Neural progenitor cell (in vitro differentiated cells): ENCODE measurements at places on chromosomes 6 and 20. TPM values are rescaled to one million over a fixed set of nuclear protein-coding genes. Genes with fewer than 3 reads are reported as not detected.

GRCh38 chr6:47810885-47811284 is 29.1 kb downstream of the OPN5 start:
- no peaks in the 10 kb centered on the region for H3K27me3 ChIP-seq
- no peak overlapping the region for H3K4me3 ChIP-seq
- no peaks in the 10 kb centered on the region for H3K36me3 ChIP-seq

DNA sequence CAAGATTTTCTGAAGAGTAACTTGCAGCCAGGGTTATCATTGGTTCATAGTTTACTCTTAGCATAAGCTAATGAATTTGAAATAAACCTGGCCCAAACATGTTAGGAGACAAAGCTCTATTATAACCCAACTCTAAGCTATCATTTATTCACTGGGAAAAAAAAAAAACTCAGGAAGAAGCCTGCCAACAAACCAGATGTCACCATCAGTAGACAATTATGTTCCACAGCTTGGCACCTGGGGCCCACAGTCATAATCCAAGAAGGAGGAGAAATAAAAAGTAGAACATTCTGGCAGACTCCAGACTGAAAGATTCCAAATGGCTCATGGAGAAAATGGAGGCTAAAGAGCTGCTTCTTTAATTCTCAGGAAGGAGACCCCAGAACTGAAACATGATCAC is 100.0 kb upstream of the CNR1 start:
- no peak overlapping the region for H3K4me3 ChIP-seq
- DNase-seq, result no peak
- H3K27ac ChIP-seq, result no peak overlapping the region
- no peaks in the 10 kb centered on the region for H3K36me3 ChIP-seq
- peaks cover 6% of the 10 kb centered on the region for H3K4me1 ChIP-seq

DNA sequence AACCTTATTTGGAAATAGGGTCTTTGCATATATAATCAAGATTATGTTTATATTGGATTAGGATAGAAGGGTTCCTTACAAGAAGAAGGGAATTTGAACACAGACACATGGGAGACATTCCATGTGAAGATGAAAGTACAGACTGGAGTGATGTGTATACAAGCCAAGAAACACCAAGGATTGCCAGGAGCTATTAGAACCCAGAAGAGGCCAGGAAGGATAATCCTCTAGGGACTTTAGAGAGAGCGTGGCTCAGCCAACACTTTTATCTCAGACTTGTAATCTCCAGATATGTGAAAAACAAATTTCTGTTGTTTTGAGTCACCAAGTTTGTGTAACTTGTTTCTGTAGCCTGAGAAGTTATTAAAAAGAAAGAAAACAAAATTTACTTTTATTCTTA is 1173.9 kb upstream of the CITED2 start:
- H3K36me3 ChIP-seq, result no peaks in the 10 kb centered on the region
- DNase-seq, result no peak
- H3K4me1 ChIP-seq, result no peaks in the 10 kb centered on the region
- no peak overlapping the region for H3K4me3 ChIP-seq

CDSN gene
- total RNA-seq, result not detected in 2 replicates

DNA sequence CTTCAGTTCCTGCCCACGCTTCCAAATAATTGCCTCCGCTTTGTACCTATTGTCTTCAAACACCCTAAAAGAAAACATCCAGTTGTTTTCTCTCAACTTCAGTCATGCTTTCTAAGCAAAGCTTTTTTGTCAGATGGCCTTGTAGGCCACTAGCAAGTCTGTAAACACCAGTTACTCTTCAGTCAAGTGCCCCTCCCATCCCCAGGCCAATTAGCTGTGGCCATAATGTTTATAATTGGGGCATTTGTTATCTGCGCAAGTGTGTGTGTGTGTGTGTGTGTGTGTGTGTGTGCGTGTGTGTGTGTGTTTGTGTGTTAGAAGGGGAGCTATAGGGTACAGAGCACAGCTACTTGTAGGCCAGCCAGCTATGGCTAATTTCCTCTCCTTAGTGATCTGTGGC is 272.4 kb upstream of the MARCKS start:
- H3K4me3 ChIP-seq, result no peak overlapping the region
- no peaks in the 10 kb centered on the region for H3K36me3 ChIP-seq
- peaks cover 46% of the 10 kb centered on the region for H3K4me1 ChIP-seq

PDE7B gene
- total RNA-seq, result 0.04 and 0.12 TPM in 2 replicates

- no peak for DNase-seq
- H3K27ac ChIP-seq, result no peak overlapping the region
- H3K27me3 ChIP-seq, result no peaks in the 10 kb centered on the region
- H3K36me3 ChIP-seq, result no peaks in the 10 kb centered on the region
- no peak overlapping the region for H3K4me3 ChIP-seq
- H3K4me1 ChIP-seq, result no peaks in the 10 kb centered on the region
These were observed 7.8 kb downstream of the IP6K3 start for GRCh38 chr6:33738879-33739278.

SIRPB1 gene
- total RNA-seq, result 0.62 TPM in 1 of 2 replicates, not detected in the other

GRCh38 chr6:118621799-118622470 is 29.5 kb downstream of the CEP85L start:
- no peaks in the 10 kb centered on the region for H3K4me1 ChIP-seq
- H3K27me3 ChIP-seq, result no peaks in the 10 kb centered on the region
- no peak overlapping the region for H3K4me3 ChIP-seq
- no peaks in the 10 kb centered on the region for H3K36me3 ChIP-seq
- H3K27ac ChIP-seq, result no peak overlapping the region
- DNase-seq, result no peak

RNF144B gene
- 0.15 and 0.75 TPM in 2 replicates for total RNA-seq

DNA sequence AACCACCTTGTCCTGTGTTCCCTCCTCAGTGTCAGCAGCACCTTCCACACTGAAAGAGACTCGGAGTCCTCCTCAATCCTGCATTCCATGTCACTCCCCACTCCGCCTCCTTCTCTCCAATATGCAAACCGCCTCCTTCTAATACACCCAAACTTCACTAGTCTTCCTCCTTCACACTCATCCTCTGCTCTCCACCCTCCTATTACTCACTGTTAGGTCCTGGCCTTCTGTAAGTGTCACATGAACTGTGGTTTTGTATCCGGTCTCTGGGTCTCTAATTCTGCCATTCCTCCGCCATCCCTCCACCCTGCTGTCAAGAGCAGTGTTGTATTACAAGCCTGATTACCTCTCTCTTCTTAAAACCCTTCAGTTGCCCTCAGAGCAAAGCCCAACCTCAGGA is 200.5 kb upstream of the CDYL start:
- no peak overlapping the region for H3K4me3 ChIP-seq
- H3K27me3 ChIP-seq, result no peaks in the 10 kb centered on the region
- H3K36me3 ChIP-seq, result no peaks in the 10 kb centered on the region

POM121L2 gene
- total RNA-seq, result not detected in 2 replicates

DNA sequence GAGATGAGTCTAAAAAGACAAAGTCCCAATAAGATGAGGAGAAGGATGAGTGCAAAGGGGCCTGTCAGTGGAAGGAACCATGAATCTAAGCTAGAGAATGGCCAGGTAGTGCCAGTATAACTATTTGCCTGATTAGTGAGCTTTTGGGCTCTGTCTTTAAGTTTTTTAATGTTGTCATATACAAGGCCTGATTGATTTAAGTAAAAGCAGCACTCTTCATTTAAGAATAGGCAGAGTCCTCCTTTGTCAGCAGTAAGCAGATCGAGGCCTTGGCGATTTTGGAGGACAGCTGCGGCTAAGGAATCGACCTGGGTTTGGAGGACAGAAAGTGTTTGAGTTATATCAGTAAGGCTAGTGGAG is 753.4 kb upstream of the ADGRB3 start:
- H3K36me3 ChIP-seq, result no peaks in the 10 kb centered on the region
- H3K4me3 ChIP-seq, result no peak overlapping the region
- H3K27ac ChIP-seq, result no peak overlapping the region
- H3K27me3 ChIP-seq, result no peaks in the 10 kb centered on the region
- DNase-seq, result no peak

DNA sequence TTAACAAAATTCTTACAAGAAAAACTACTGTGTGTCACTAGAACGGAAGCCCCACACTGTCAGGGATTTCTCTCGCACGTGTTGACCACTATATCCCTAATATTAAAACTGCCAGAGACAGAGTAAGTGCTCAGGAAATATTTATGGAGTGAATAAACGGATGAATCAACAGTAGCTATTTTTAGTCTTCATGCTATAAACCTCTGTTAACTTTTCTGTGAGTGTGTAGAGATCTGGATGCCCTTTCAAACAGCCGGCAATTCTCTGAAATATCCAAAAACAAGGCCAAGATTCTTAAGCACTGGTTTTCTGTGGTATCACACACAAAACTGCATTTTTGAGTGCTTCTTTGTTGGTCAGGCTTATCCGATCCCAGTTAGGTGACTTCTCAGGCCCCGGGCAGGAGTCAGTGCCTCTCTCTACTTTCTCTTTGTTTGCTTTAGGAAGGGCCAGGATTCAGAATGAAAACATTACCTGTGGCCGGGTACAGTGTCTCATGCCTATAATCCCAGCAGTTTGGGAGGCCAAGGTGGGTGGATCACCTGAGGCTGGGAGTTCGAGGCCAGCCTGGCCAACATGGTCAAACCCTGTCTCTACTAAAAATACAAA is 15.7 kb downstream of the ATP9A start:
- H3K27me3 ChIP-seq, result no peaks in the 10 kb centered on the region
- H3K36me3 ChIP-seq, result no peaks in the 10 kb centered on the region
- peak overlapping the region; percentile 72 for H3K27ac ChIP-seq
- no peak overlapping the region for H3K4me3 ChIP-seq
